ENCODE measurements at places on chromosomes 5 and 9.

GRCh38 chr5:121707178-121707577 is 144.5 kb upstream of the FTMT start:
- no peak for DNase-seq

DNA sequence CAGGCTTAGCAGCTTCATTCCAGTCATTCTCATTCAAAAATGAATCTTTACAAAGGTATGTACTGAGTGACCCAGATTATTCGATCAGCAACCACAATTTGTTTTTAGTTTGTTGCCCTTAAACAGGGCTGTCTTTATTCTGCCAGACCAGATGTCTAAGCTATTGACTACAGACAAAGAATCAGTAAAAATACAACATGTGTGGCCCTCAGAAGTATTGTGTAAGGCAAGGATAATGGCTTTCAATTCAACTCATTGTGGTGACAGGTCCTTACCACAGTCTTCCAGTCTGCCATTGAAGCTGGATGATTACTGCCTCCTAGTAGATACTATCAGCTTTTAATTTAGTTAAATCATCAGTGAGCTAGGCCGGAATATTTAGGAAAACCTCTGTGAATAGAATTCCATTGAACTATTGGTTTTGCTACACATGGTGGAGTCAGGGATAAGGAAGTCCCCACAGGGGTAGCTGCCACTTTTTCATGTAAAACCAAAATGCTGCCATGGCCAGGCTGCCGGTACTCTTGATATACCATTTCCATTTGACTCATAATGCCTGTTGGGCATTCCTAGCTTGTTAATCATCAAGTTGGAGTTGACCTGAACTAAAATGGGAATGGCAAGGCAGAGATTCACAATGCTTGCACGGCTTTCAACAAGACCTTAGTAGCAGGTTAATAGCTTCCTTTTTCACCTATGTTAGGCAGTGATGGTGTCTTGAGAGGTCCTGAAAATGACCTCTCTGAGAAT is 175.6 kb downstream of the MEF2C start:
- peak; percentile 93 for DNase-seq

DNA sequence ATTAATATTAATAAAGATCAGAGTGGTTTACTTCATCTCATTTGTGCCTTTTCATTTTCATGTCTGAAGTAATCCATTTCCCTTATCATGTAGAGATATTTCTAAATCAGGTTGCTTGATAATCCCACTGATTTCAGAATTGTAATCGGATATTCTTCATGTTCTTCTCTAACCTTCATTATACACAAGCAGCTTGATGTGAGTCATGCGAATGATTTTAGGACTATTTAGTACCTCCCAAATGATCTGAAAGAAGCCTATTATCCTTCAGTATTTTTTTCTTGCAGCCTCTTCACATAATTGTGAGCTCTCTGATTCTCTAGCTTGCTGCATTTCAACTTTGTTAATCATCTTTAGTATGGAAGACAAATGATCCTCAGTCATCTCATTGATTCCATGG is 182.0 kb downstream of the GIN1 start:
- DNase-seq: no peak

DNA sequence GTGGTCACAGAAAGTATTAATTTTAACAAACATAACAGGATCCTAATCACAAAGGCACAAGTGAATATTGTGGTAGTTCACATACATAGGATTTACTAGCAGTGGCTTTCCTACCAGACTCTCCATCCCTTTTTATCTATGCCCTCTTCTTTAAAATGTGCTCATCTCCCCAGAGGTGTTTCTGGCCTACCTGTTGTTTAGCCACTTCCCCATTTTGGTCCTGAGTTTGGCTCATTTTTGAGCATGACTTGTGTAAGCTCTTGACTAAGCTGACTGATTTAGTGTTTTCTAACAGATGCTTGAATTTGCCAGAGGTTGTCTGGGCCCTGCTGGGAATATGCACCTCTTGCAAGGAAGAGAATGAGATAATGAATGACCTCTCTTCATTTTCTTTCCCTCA is 517.7 kb upstream of the CLINT1 start:
- DNase-seq: no peak

GRCh38 chr5:143073766-143074165 is 303.6 kb downstream of the ARHGAP26 start:
- no peak for DNase-seq

DNA sequence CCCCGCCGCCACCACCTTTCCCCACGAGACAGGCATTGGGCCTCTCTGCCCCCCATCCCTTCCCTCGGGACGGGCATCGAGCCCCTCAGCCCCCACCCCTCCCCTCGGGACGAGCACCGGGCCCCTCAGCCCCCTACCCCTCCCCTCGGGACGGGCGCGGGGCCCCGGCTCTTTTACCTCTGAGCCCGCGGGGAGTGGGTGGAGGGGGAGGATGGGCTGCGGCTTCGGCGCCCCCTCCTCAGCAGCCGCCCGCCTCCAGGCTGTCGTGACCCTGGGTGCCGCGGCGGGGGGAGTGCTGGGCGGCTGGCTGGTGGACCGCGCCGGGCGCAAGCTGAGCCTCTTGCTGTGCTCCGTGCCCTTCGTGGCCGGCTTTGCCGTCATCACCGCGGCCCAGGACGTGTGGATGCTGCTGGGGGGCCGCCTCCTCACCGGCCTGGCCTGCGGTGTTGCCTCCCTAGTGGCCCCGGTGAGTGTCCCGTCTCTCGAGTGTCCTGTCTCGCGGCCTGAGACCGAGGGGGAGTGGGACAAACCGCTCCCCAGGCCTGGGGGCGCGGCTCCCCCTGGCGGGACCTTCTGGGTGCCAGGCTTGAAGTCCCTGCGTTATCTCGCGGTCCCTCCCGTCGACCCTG is 791 bp downstream of the SLC2A8 start:
- DNase-seq: peak; percentile 69

Data from SJSA1 (cell line).